Cardiac fibroblast (primary cell): ENCODE measurements at places on chromosomes 6 and 20.
A peak's percentile ranks its signal among the peaks of the same experiment; 100 is the strongest.

GRCh38 chr6:3312604-3313231, 54.0 kb downstream of the PSMG4 start:
- no peak for DNase-seq

DNA sequence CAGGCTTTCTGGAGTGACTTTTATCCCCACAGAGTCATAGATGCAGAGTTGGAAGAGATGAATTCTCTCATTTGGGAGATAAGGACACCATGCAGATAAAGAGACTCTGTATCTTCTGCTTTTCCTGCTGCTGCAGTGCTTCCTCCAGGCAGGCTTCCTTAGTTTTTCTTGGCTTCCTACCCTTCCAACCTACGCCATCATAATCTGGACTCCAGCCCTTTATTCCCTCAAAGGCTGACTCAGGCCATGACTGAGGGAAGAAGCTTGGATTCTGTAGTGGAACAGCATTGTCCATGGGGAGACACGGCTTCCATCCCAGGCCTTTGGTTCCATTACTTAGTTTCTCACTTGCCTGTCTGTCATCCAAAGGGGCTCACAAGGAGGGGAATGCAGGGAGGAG, 6.5 kb upstream of the RNF24 start:
- peak; percentile 54 for DNase-seq

DNA sequence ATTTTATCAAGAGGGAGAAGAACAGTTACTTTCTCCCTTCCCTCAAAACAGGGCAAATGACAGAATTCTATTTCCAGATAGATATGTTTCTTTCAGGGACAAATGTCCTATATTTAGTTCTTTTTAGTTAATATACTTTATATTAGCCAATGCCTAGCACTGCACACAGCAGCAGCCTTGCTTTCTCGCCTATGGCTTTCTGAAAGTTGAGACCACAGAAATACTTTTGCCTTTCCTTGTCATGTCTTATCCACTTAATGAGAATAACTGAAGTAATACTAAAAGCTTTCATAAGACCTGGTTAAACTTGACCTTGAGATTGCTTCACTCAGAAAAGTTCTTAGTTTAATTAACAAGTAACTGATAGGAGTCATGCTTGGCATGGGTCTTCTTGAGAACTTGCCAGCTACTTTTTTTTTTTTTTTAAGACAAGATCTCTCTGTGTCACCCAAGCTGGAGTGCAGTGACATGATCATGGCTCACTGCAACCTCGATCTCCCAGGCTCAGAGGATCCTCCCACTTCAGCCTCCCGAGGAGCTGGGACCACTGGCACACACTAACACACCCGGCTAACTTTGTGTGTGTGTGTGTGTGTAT, 159.3 kb downstream of the CDKAL1 start:
- peak; percentile 48 for DNase-seq

- no peak for DNase-seq
Observed at GRCh38 chr20:19047040-19047950, 165.1 kb upstream of the SLC24A3 start.

GRCh38 chr6:149419696-149420404, 19.8 kb downstream of the SUMO4 start:
- no peak for DNase-seq

DNA sequence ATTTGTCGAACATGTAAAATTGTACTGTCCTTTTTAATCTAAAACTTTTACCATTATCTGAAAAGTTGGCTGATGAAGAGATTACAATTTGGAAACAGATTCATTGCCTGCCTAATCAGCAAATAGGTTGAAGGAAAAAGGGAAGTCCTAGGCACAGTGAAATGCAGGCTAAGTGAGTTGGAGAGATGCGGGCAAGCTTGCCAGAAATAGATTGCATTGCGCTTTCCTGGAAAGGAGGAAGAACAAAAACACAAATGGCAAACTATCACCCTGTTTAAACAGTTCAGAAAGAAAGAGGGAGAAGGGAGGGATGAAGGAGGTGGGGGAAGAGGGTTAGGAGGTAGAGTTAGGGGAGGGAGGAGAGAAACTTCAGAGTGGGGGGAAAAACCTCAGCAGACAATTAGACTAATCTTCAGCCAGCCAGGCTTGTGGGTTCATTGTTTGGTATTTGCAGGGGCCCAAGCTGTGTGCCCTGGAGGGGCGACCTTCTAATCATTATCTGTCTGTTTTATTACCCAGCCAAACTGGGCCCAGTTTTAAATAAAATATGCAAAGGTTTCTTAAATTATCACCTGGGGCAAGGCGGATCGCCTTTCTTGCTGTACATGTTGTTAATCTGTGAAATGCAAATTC, 465.2 kb downstream of the TFAP2B start:
- DNase-seq = no peak

DNA sequence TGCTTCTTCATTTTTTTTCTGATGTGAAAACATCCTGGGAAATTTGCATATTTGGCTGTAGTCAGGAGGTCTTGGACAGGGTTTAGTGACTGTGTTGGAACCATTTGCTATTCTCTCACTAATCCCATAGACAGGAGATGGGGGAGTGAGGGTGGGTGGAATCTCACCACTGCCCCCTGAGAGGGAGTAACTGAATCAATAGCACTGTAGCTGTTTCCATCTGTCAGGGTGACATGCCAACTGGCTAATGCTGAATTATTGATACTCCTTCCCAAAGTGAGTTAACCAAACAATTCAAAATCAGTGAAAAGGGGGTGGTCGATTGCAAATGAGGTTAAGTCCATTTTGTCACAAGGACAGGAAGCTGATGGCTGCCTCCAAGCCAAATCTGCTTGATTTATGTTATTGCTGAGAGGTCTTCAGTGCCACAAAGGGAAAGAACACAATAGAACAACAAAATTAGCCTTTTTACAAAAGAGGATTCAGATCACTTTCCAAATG, 55.1 kb upstream of the B3GAT2 start:
- DNase-seq = no peak

DNA sequence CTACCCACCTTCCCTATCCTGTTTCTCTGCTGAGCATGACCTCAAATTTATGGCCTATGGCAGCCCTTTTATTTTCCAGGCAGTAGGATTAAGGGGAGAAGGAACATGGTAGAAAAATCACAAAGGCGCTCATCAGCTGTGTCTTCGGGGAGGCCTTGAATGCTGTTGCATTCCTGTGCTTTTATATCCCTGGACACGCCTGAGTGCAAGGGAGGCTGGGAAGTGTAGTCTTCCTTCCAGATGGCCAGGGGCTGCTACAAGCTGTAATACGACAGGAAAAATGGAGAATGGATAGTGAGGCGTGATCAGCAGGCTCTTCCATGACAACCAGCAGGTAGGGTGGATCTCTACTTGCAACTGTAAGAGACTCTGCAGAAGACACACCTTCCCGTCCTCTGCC, 210.9 kb upstream of the GGTLC1 start:
- no peak for DNase-seq

GRCh38 chr6:147080225-147080624, 124.0 kb upstream of the STXBP5 start:
- no peak for DNase-seq

GRCh38 chr6:37210313-37210968, 40.5 kb downstream of the PIM1 start:
- DNase-seq = peak; percentile 91

DNA sequence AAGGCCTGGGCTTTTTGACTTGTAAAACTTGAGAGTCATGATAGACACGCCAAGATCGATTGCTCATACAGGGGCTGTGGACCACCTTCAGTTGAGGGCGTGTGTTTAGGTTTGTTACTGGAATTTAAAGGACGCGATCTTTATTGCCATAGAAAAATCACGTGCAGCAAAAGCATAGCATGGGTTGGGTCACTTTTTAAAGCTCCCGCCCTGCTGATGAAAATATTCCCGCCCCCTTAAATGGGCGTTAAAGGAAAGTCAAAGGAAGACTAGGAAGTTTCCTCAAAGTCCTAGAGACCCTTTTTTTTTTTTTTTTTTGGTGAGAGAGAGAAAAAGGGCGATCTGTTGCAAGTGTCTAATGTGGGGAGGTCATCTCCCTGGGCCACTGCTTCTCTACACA, 23.1 kb downstream of the TFAP2A start:
- DNase-seq = no peak

GRCh38 chr6:44655412-44656342, 268.2 kb downstream of the CDC5L start:
- DNase-seq = peak; percentile 85

- peak; percentile 28 for DNase-seq
Observed at GRCh38 chr6:44224029-44224964, 902 bp downstream of the SLC29A1 start.

- no peak for DNase-seq
Observed at GRCh38 chr6:34661357-34661756, 35.2 kb downstream of the ILRUN start.

DNA sequence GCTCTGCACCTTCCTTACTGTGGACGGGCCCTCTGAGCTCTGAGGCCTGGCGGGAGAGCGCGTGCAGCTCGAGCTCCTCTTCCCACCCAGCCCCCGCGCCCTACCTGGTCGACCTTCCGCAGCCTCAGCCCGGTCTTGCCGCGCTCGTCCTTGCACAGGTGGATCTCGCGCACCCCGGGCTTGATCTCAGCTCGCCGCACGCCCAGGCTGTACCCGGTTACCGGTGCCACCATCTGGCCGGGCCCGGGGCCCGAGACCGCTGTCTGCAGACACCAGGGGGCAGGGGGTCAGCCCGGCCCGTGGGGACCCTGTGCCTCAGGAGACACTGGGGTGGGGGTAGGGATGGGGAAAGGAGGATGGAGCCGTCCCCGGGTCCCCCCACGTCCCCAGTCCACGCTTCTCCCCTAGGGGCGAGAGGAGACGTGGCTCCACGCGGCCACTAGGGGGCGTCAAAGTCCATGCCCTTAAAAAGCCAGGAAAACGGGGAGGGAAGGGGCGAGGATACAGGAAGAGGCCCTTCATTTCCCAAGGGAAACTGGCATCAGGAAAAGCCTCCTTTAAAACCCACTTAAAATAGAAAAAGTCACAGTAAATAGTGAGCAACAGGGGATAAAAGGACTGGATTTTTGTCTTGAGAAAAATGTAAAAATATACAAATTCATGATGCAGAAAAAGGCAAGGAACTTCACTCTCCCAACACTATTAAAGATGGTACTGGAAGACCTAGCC, 15.5 kb downstream of the SDCBP2 start:
- peak; percentile 91 for DNase-seq

DNA sequence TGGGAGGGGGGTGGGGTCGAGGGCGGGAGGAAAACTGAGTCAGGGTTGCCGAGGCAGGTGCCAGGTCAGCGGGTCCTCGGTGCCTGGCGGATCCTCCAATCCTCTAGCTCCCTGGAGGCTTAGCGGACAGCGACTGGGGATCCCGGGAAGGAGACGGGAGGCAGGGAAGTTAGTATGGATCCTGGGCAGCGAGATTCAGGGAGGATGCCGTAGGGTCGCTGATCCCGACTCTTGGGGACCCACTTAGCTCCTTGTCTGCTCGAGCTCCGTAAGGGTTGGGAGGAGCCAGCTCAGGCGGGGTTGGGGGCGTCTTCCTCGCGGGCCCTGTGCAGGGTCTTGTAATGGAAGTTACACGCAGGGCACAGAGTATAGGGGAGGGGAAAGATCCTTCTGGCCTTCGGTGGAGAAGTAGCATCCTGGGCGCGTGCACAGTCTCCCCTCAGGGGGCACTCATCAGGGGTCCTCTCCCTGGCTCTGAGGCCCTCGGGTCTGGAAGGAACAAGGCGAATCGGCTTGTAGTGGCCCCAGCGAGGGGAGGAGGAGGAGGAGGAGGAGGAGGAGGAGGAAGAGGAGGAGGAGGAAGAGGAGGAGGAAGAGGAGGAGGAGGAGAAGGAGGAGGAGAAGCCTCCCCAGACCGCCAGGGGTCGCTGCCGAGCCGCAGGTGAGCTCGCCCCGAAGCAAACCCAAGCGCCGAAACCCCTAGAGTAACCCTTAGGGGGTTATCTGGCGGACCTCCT, 6.4 kb upstream of the SLC12A5 start:
- peak; percentile 32 for DNase-seq

GRCh38 chr6:21504790-21505189, 88.8 kb upstream of the SOX4 start:
- DNase-seq = no peak

- DNase-seq = peak; percentile 31
Observed at GRCh38 chr6:34745277-34746103, 11.8 kb upstream of the SNRPC start.

DNA sequence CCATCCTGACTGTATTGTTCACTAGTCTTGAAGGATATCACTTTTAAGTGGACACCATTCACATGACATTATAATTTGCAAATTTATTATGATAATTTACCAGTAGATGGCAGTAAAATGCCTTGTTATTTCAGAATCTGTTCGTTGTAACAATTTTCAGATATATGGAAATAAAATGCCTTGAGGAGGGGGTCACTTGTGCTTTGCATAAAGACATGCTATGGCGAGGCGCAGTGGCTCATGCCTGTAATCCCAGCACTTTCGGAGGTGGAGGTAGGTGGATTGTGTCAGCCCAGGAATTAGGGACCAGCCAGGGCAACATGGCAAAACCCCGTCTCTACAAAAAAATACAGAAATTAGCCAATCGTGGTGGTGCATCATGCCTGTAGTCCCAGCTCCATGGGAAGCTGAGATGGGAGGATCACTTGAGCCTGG, 9.0 kb upstream of the NCOA6 start:
- peak; percentile 59 for DNase-seq

DNA sequence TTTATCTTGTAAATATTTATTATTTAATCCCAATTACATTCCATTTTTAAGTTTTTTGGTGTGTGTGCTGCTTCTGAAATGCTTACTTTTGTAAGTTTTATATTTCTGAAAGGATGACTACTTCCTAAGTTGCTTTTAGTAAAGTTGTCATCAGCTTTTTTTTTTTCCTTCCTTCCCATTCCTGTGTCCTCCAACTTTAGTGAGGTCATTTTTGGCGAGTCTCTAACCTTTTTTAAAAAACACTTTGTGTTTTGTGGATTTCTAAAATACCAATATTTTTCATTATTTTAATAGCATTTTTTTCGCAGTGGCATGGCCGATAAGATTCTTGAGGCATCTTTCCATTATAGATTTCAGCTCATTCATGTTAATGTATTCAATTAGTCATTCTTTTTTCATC, 30.9 kb downstream of the FIG4 start:
- no peak for DNase-seq

GRCh38 chr6:43105538-43106222, 29.6 kb downstream of the PTK7 start:
- no peak for DNase-seq

- no peak for DNase-seq
Observed at GRCh38 chr6:80469977-80470376, 363.5 kb downstream of the BCKDHB start.

GRCh38 chr6:90175627-90176538, 120.8 kb downstream of the BACH2 start:
- no peak for DNase-seq

- peak; percentile 35 for DNase-seq
Observed at GRCh38 chr6:36432151-36432671, 10.4 kb downstream of the PXT1 start.

DNA sequence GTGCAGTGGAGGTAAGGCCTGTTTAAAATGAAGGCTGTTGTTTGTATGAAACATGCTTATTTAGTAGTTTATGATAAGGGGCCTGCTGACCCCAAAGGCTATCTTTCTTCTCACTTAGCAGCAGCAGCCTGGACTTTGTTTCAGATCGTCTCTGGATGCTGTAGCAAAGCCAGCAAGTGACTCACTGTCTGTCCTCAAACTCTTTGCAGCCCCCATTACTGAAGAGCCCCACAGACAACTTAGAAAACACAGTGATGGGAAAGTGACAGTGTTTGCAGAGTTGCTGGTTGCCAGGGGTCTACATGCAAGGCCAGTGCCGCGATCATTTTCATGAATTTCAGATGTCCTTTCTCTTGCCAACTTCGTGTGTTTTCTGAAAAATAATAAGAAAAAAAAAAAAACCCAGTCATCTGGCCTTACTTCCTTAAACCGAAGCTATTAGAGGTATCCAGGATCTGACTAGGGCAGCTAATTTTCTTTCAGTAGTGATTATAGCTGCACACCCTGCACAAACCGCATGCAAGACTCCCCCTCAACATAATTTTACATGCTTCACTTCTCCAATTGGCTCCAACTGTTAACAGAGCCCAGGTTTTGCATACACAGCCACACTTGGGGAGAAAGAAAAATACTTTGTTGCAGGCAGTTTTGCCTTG, 11.6 kb upstream of the F13A1 start:
- no peak for DNase-seq
